WTC11 (cell line): ENCODE measurements at places on chromosomes 7 and 10. TPM values are rescaled to one million over a fixed set of nuclear protein-coding genes. Genes with fewer than 3 reads are reported as not detected.

Gene SNX10
- total RNA-seq = 10.8 to 13.3 TPM (median 12.5 TPM) in 3 replicates

Gene GARIN1A
- total RNA-seq = 0.14 to 0.15 TPM in 2 of 3 replicates, not detected in the other

DNA sequence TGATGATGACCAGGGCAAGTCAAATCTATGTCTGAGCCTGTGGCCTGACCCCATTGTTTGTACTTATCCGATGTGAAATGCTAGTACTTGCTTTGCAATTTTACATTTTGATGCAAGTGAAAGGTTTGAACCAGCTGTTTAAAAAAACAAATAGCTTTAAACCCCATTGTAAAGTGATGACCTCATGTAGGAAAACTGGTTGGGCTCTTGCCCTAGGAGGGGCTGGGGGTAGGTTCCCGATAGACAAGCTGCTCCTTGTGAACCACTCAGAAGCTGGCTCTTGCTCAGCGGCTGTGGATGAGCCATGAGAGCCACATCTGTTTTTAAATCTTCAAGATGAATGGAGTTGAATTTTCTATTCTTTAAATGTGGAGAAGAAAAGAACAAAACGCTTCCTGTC, 185.3 kb downstream of the WDR11 start:
- no peaks in the 10 kb centered on the region; the same call in 1 of the 2 replicates for H3K36me3 ChIP-seq
- H3K27me3 ChIP-seq = peaks cover 3% of the 10 kb centered on the region; the same call in 1 of the 2 replicates
- no peak for DNase-seq
- H3K27ac ChIP-seq = no peak overlapping the region
- H3K4me1 ChIP-seq = peaks cover 9% of the 10 kb centered on the region; the same call in 1 of the 2 replicates

DNA sequence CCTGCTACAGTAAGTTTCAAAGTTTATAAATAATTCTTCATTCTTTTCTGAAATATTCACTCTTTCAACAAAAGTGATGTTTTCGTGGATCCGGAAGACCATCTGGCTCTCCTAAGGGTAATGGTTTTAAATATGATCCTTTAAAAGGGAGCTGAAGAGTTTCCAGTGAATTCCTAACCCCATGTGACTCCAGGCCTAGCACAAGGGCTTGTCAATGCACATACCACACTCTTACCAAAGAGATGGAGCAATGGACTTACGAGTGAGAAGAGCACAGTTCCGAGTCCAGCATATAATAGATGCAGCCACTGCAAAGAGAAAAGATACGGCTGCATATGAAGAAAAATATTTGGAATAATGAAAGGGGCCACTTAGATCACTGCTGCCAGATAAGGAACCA, 32.1 kb upstream of the GATAD1 start:
- no peak for DNase-seq
- no peak overlapping the region for H3K4me3 ChIP-seq
- H3K27me3 ChIP-seq = no peaks in the 10 kb centered on the region
- no peaks in the 10 kb centered on the region for H3K36me3 ChIP-seq

DNA sequence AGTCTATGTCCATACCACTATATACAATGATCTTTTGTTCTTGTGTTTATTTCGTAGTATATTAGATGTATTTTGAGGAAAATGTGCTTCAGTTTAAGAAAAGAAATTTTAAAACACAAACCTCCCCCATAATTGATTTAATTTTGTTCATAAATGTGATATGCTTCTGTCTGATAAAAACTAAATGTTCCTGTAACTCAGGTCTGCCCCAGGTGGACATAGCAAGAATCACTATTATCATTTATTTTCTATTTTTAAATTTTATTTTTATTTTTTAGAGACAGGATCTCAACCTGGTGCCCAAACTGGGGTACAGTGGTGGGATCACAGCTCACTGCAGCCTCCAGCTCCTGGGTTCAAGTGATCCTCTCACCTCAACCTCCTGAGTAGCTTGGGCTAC, 43.2 kb downstream of the BEND7 start:
- no peak overlapping the region for H3K27ac ChIP-seq
- no peak for DNase-seq
- H3K4me3 ChIP-seq = no peak overlapping the region
- H3K36me3 ChIP-seq = no peaks in the 10 kb centered on the region

- no peaks in the 10 kb centered on the region; the same call in 1 of the 2 replicates for H3K27me3 ChIP-seq
- H3K27ac ChIP-seq = no peak overlapping the region
- DNase-seq = no peak
Observed at GRCh38 chr10:67225226-67225625, 299.4 kb downstream of the LRRTM3 start.
